ENCODE measurements at places on chromosomes 13 and 19. TPM values are rescaled to one million over a fixed set of nuclear protein-coding genes. Genes with fewer than 3 reads are reported as not detected.
A peak's percentile ranks its signal among the peaks of the same experiment; 100 is the strongest.

The ZNF90 gene
- polyA plus RNA-seq: 0.57 TPM

The CEACAM16 gene
- polyA plus RNA-seq: not detected

The SIAH3 gene
- not detected for polyA plus RNA-seq

The HIPK4 gene
- polyA plus RNA-seq: 0.08 TPM

The SIGLEC5 gene
- 0.15 TPM for polyA plus RNA-seq

GRCh38 chr13:29746148-29746677 is 104.2 kb downstream of the UBL3 start:
- no peaks in the 10 kb centered on the region for H3K27me3 ChIP-seq
- H3K27ac ChIP-seq: no peak overlapping the region
- no peak overlapping the region for H3K4me3 ChIP-seq
- DNase-seq: no peak

GRCh38 chr19:782878-783668 is 14.2 kb upstream of the PTBP1 start:
- no peaks in the 10 kb centered on the region for H3K27me3 ChIP-seq
- no peak for DNase-seq
- H3K27ac ChIP-seq: peak overlapping the region; percentile 39

DNA sequence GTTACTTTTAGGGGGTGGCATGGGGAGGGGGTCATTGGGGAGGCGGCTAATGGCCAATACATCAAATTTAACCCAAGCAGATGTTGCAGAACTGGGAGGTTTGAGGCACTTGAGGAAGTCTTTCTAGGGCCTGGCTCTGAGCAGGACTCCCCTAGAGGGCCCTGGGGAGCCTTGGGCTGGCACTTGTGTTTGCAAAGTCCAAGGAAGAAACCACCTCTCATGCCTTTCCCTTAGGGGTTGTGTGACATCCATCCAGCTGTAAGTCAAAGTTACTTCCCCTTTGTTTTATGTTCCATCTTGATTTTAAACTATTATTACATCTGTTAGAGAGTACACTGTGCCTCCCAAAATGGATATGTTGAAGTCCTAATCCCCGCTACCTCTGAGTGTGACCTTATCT is 159.9 kb downstream of the KATNAL1 start:
- H3K4me3 ChIP-seq: no peak overlapping the region
- H3K36me3 ChIP-seq: no peaks in the 10 kb centered on the region
- no peaks in the 10 kb centered on the region for H3K27me3 ChIP-seq
- peaks cover 8% of the 10 kb centered on the region for H3K4me1 ChIP-seq
- no peak overlapping the region for H3K27ac ChIP-seq

- H3K27ac ChIP-seq: no peak overlapping the region
- H3K27me3 ChIP-seq: no peaks in the 10 kb centered on the region
- DNase-seq: no peak
- H3K4me1 ChIP-seq: no peaks in the 10 kb centered on the region
Observed at GRCh38 chr13:94978516-94978915, 266.2 kb upstream of the SOX21 start.

GRCh38 chr13:32019612-32020233 is 11.9 kb upstream of the FRY start:
- H3K36me3 ChIP-seq: no peaks in the 10 kb centered on the region
- no peak overlapping the region for H3K4me3 ChIP-seq
- peak; percentile 37 for DNase-seq
- peaks cover 19% of the 10 kb centered on the region for H3K4me1 ChIP-seq
- H3K27ac ChIP-seq: no peak overlapping the region
- no peaks in the 10 kb centered on the region for H3K27me3 ChIP-seq

DNA sequence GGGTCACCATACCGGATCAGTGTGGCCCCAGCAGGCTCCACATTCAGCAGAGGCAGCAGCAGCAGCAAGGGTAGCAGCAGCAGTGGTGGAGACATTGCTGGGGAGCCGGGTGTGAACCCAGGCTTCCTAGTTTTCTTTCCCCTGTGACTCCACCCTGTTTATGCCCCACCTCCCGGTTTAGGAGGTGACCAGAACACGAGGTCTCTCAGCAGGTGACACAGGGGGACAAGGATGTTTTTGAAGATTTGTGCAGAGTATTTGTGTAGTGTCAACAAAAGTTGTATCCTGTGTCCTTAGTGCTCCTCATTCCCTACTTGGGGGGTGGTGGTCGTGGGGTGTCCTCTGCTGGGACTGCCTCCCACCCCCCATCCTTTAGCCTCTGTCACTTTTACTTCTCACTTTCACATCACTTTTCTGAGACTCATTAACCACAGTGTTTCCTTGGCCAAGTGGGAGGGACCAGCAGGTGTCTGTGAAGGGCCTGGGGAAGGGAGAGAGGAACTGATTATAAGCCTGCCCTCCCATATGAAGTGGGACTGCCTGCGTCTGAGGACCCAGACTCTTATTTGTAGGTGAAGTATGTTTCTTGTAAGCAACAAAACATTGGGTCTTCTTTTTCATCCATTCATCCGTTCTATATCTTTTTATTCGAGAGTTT is 15.6 kb upstream of the KCNC3 start:
- H3K36me3 ChIP-seq: no peaks in the 10 kb centered on the region
- no peaks in the 10 kb centered on the region for H3K4me1 ChIP-seq
- no peak overlapping the region for H3K27ac ChIP-seq
- DNase-seq: no peak
- no peak overlapping the region for H3K4me3 ChIP-seq
- H3K27me3 ChIP-seq: no peaks in the 10 kb centered on the region

- no peak for DNase-seq
- H3K27ac ChIP-seq: no peak overlapping the region
- no peaks in the 10 kb centered on the region for H3K27me3 ChIP-seq
- H3K36me3 ChIP-seq: no peaks in the 10 kb centered on the region
- H3K4me1 ChIP-seq: no peaks in the 10 kb centered on the region
Observed at GRCh38 chr13:42367831-42368230, 95.9 kb downstream of the AKAP11 start.

GRCh38 chr13:99123101-99124045 is 77.3 kb upstream of the UBAC2 start:
- no peaks in the 10 kb centered on the region for H3K36me3 ChIP-seq
- DNase-seq: no peak
- H3K27me3 ChIP-seq: no peaks in the 10 kb centered on the region
- no peak overlapping the region for H3K4me3 ChIP-seq

DNA sequence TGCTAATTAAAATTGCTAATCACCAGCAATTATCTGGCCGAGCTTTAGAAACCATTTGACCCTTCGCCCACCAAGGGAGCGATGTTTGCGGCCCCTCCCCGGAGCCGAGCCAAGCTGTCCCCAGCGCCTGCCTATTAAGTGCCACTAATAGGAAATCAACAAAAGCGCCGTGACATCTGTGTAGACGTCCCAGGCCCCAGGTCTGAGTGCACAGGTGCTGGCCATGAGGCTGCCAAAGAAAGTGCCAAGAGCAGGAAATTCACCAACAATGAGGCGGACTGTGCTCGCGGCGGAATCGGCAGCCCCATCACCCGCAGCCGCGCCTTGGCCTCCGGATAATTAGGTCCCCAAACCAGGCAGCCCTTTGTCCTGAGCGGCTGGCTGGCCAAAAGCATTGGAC is 44.5 kb upstream of the SPACA7 start:
- H3K4me3 ChIP-seq: no peak overlapping the region
- H3K4me1 ChIP-seq: no peaks in the 10 kb centered on the region
- DNase-seq: no peak
- H3K27ac ChIP-seq: no peak overlapping the region
- H3K27me3 ChIP-seq: peaks cover 13% of the 10 kb centered on the region
- H3K36me3 ChIP-seq: no peaks in the 10 kb centered on the region

GRCh38 chr13:90281709-90282108 is 1065.8 kb upstream of the MIR17HG start:
- no peak for DNase-seq
- H3K27me3 ChIP-seq: no peaks in the 10 kb centered on the region
- H3K27ac ChIP-seq: no peak overlapping the region
- H3K4me1 ChIP-seq: no peaks in the 10 kb centered on the region
